ENCODE measurements at places on chromosomes 3 and 15.
A peak's percentile ranks its signal among the peaks of the same experiment; 100 is the strongest.

DNA sequence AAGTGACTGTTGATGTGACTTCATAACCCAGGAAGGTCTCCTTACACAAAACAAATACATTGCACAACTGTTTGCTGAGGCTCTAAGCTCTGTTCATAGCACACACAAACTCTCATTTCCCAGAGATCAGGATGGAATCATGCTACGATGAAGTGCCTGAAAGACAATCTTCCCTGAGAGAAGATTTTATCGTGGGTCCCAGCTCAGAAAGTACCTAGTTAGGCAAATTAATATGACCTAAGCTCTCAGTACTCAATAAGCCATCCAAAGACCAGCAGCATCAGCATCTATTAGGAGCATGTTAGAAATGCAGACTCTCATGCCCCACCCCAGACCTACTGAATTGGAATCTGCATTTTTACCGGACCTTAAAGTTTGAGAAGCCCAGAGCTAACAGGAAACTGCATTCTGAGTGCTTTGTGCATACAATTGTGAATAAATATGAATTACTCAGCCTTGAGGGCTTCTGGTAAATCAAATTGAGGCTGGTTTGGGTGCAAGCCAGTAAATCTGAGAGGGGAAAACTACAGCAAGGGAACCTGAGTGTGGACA is 161.5 kb upstream of the C2CD4B start:
- H3K27me3 ChIP-seq: peaks cover 3% of the 10 kb centered on the region
- H3K4me3 ChIP-seq: no peak overlapping the region
- H3K27ac ChIP-seq: no peak overlapping the region
- no peaks in the 10 kb centered on the region for H3K4me1 ChIP-seq
- no peaks in the 10 kb centered on the region for H3K36me3 ChIP-seq

DNA sequence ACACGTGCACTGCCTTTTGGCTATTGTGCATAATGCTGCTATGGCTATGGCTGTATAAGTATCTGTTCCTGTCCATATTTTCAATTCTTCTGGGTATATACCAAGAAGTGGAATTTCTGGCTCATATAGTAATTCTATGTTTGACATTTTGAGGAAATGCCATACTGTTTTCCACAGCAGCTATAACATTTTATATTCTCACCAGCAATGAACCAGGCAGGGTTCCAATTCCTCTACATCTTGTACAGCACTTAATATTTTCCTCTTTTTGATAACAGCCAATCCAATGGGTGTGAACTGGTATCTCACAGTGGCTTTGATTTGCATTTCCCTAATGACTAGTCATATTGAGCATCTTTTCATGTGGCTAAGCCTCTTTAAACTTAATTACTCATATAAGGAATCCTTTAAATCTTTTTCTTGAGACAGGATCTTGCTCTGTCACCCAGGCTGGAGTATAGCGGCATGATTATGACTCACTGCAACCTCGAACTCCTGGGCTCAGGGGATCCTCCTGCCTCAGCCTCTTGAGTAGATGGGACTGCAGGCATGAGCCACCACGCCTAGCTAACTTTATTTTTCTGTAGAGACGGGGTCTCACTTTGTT is 38.1 kb upstream of the IGDCC4 start:
- no peaks in the 10 kb centered on the region for H3K27me3 ChIP-seq
- peaks cover 36% of the 10 kb centered on the region for H3K36me3 ChIP-seq
- no peak overlapping the region for H3K4me3 ChIP-seq
- H3K4me1 ChIP-seq: no peaks in the 10 kb centered on the region
- no peak for DNase-seq
- H3K27ac ChIP-seq: no peak overlapping the region

DNA sequence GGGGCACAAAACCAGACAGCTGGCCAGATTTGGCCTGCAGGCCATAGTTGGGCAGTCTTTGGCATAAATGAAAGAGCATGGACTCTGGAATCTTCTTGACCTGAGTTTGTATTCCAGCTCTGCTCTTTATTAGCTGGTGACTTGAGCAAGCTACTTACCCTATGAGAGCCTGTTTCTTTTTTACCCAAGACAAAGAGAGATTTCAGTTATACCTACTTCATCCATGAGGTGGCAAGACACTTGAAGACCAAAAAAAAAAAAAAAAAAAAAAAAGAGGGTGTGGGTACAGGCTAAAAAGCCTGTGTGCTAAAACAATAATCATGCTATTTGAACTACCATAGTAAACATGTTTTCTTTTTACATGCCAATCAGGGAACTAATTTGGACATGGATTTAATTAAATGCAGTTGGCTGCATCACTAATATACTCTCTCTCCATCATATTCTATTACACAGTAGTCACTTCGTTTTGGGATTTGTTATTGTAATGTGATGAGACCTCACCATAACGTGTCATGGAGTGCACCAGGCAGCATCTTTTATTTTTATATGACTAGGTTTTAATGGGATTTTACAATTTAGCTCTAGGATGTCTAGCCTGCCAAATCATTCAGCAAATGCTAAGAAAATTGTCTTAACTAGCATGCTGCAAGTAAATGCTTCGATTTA is 109.2 kb upstream of the FHIT start:
- H3K4me3 ChIP-seq: no peak overlapping the region
- no peaks in the 10 kb centered on the region for H3K36me3 ChIP-seq
- DNase-seq: peak; percentile 33
- peaks cover 5% of the 10 kb centered on the region for H3K4me1 ChIP-seq
- H3K27ac ChIP-seq: no peak overlapping the region

DNA sequence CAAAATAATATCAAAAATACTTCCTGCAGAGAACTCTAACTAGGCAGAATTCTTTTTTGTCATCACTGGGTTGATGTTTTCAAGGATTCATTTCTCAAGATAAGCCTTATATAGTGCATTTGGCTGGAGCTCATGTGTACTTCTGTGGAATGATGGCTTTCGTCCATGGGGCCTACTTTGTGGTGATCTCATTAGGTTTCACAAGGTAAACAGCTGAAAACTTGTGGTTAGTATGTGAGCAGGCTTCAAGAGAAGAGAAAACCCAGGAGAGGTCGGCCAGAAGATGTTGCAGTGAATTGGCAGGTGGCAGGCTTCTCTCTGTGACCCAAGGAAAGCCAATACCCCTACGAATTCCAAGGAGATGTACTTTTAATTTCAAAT is 121.4 kb upstream of the PHLDB2 start:
- no peaks in the 10 kb centered on the region for H3K36me3 ChIP-seq
- H3K27me3 ChIP-seq: no peaks in the 10 kb centered on the region
- H3K4me3 ChIP-seq: no peak overlapping the region
- H3K27ac ChIP-seq: peak overlapping the region; percentile 1
- H3K4me1 ChIP-seq: peaks cover 10% of the 10 kb centered on the region

DNA sequence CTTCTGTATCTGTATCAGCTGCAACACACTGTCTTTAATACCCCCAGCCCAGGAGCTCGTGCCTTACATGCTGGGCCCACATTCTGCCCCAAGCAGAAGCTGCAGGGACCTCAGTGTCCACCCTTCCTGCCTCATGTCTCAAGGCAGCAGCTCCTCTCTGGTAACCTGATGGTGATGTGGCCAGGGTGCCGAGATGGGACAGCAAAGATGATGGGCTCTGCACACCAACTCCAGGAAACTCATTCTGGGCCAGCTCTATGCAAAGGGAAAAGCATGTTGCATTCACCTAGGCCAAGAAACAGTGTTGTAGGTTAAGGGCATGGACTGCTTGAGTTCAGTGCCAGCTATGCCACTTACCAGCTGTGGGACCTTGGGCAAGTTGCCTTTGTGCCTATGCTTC is 79.5 kb upstream of the PRR23C start:
- no peak overlapping the region for H3K4me3 ChIP-seq
- H3K27me3 ChIP-seq: no peaks in the 10 kb centered on the region
- H3K36me3 ChIP-seq: no peaks in the 10 kb centered on the region
- no peak overlapping the region for H3K27ac ChIP-seq
- no peak for DNase-seq

DNA sequence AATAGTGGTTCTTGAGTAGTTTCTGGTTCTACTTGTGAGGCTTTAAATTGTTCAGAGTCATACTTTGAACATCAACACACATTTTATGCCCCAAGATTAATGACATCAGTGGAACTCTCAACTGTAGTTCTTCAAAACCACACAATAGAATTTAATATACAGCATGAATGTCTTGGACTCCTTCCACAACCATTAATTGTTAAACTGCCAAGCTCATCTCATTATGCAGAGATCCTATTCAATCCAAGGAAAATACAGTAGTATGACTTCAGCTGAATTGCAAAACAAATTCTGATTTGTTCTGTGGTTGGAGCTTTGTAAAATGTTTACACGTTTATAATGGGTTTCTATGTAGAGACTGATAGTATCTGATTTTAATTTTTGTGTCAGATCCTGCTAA is 199.2 kb upstream of the SLC2A2 start:
- no peaks in the 10 kb centered on the region for H3K4me1 ChIP-seq
- no peak overlapping the region for H3K4me3 ChIP-seq
- no peaks in the 10 kb centered on the region for H3K27me3 ChIP-seq
- H3K27ac ChIP-seq: no peak overlapping the region
- DNase-seq: no peak

GRCh38 chr3:197350446-197350845 is 52.0 kb upstream of the DLG1 start:
- H3K4me3 ChIP-seq: no peak overlapping the region
- DNase-seq: no peak
- H3K27me3 ChIP-seq: peaks cover 3% of the 10 kb centered on the region
- H3K36me3 ChIP-seq: no peaks in the 10 kb centered on the region
- H3K4me1 ChIP-seq: peaks cover 34% of the 10 kb centered on the region

DNA sequence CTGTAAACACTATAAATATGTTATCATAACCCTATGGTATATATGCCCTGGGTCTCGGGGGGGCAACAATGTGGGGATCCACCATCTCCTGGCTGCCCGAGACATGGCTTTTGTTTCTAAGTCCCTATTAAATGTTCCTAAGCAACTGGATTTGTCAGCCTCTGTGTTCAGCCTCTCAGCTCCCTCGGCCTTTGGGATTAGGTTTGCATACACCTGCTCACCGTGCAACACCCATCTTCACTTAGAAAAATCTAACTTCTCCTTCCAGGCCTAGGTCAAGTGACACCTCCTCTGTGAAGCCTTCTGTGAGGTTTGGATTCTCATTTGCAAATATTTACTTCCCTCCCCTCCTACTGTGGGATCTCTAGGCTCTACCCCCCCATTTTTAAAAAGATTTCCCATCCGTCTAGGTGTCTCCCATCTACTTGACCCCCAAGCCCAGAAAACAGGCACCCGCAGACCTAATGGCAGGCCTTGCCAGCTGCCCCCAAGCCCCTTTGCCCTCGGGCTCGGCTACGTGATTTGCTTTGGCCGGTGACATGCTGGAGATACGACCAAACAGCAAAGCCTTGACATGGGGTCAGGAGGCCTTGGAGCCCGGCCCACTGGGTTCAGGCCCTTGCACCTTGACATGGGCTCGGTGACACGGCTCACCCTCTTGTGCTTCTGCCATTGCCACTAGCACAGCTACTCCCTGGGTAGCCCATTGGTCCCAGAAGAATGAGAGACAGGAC is 66.0 kb upstream of the BLM start:
- H3K36me3 ChIP-seq: no peaks in the 10 kb centered on the region
- no peak overlapping the region for H3K27ac ChIP-seq
- H3K4me3 ChIP-seq: no peak overlapping the region

DNA sequence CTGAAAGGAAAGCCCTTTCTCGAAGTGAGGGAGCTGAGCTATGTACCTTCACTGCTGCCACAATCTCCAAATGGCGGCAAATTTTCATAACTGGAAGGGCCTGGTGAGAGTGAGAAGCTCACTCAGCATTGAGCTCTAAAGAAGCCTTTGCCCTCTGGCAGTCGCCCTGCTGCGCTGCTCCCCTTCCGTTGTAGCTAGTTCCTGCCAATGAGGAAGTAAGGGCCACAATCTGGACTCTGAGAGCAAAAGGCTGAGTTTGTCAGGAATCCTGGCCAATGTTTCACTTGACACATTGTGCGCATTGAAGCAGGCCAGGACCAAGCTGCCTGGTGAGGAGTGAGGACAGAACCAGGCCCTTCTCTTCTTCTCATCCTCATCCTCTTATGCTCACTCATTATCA is 579.5 kb downstream of the PDCD6IP start:
- no peak overlapping the region for H3K27ac ChIP-seq
- no peaks in the 10 kb centered on the region for H3K27me3 ChIP-seq
- no peak overlapping the region for H3K4me3 ChIP-seq
- DNase-seq: no peak
- H3K36me3 ChIP-seq: no peaks in the 10 kb centered on the region

- H3K36me3 ChIP-seq: no peaks in the 10 kb centered on the region
- H3K27ac ChIP-seq: no peak overlapping the region
- H3K4me1 ChIP-seq: peaks cover 17% of the 10 kb centered on the region
- no peak for DNase-seq
These were observed 982 bp downstream of the TAGLN3 start for GRCh38 chr3:111999484-112000324.

DNA sequence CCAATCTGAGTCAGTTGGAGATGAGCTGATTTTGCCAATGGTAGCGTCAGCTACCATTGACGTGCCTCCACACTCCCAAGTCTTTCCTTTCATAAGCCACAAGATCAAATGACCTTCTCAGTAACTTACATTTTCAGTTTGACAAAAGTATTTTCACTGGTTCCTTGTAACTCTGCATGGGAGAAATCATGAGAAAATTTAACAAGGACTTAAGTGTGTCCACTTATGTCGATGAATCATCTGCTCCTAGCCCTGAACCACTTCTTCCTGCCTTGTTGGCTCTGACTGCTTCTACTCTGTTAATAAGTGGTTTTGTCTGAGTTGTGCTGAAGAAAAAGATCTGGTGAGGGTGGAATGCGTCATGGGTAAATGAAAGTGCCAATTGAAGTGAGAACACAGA is 101.2 kb downstream of the NFKBIZ start:
- H3K36me3 ChIP-seq: no peaks in the 10 kb centered on the region
- H3K27me3 ChIP-seq: no peaks in the 10 kb centered on the region
- no peaks in the 10 kb centered on the region for H3K4me1 ChIP-seq

DNA sequence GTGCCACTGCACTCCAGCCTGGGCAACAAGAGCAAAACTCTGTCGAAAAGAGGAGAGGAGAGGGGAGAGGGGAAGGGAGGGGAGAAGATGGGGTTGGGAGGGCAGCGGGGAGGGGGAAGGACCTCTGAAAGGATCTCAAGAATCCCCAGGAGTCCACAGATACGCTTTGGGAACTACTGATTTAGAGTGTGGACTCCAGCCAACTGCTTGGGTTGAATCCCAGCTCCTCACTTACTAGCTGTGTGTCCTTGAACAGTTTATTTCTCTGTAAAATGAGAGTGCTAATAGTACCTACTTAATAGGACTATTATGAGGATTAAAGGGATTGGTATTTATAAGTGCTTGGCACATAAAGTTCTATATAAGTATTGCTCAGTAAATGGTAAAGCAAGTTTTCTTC is 45.0 kb upstream of the FAH start:
- H3K4me3 ChIP-seq: no peak overlapping the region
- H3K27me3 ChIP-seq: no peaks in the 10 kb centered on the region
- peak; percentile 21 for DNase-seq
- H3K27ac ChIP-seq: no peak overlapping the region
- no peaks in the 10 kb centered on the region for H3K4me1 ChIP-seq

Measured in muscle of leg (tissue), 16 donors.